ENCODE measurements at places on chromosomes 16 and 17.

DNA sequence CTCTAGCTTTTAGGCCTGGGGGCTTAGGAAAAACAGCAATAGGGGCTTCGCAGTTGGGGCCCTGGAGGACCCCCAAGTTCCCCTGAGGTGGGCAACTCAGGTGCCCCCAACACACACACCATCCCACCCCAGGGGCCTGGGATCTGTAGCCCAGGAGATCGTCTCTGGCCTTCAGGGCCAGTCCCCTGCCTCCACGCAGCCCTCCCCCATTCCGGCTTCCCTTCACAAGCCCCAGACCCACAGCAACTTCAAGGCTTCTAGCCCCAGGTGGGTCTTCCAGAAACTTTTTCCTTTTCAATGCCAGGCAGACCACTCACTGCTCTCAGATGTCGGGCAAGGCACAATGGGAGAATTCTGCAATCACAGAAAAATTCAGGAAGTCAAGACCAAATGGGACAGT, 79.4 kb downstream of the C16orf78 start:
- DNase-seq, result no peak

DNA sequence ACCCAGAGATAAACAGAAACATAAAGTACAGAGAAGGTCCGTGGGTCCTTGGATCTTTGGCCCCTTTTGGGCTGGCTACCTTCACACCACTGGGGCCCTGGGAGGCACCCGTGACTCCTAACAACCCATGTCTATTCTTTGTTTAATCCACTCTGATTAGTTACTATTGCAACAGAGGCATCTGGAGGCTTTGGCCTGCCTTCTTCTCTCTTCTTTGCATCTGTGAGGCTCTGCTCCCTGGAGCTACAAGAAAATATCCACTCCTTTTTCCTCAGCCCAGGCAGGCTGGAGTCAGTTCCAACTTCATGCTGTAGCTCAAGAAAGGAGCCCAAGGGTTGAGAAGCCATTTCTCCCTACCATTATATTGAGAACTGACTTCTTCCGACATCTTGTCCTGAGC, 9.5 kb upstream of the CMIP start:
- no peak for DNase-seq

DNA sequence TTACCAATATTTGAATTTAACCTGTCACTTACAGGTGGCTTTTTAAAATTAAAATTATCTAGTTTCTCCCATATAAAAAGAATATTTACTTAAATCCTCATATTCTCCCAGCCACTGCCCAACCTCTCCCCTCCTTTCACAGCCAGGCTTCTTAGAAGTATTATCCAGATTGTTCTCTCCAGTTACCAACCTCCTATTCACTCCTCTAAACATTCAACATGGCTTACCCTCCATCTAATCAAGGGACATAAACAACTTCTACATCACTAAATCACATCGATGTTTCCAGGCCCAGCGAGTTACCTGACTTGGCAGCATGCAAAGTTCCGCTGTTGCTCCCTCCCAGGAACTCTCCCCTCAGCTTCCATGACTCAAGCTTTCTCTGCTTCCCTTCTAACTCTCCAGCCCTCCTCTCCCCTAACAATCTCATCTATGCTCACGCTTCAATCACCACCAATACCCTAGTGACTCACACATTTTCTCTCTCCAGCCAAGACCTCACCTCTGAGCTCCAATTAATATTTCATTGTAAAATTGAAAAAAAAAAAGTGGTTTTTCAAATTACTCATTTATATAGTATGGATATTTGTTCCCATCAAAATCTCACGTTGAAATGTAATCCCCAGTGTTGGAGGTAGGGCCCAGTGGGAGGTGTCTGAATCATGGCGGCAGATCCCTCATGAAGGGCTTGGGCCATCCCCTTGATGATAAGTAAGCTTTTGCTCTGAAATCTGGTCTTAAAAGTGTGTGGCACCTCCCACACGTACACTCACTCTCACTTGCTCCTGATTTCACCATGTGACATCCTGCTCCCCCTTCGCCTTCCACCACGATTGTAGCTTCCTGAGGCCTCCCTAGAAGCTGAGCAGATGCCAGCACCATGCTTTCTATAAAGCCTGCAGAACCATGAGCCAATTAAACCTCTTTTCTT, 88.5 kb downstream of the HELZ start:
- DNase-seq, result peak; percentile 71

GRCh38 chr17:7060165-7060891, 16.4 kb upstream of the SLC16A11 start:
- peak; percentile 86 for DNase-seq

GRCh38 chr17:49362723-49363117, 670 bp upstream of the ZNF652 start:
- DNase-seq, result no peak

GRCh38 chr17:76262732-76263344, 2.3 kb upstream of the UBALD2 start:
- no peak for DNase-seq

DNA sequence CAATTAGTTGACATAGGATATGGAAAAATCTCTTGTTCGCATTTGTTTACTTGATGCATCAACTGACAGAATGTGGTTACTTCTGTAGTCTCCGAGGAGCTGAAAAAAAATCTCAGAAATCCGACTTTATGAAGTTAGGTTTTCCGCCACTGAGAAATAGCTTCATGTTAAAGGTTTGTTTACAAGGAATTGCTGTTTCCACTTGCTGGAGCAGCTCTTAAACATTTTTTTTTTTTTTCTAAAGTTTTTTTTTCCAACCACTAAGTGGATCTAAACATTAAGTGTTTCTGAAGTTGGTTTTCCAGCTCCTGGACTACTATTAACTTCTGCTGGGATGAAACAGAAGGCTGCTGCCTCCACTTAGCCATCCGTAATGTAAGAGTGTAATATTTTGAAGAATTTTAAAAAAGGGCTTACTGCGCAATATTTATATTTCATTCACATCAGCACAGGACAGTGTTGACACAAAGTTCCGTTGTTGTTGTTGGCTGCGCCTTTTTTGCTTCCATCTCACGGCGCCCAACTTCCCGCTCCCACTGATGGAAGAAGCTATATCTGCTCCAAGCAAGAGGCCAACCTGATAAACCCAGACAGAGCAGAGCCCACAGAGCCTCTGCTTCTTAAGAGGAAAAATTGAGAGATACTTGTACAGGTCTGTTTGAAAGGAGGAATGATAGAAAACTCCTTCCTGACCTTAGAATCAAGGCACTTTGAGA, 167.7 kb upstream of the KCNJ16 start:
- DNase-seq, result no peak

DNA sequence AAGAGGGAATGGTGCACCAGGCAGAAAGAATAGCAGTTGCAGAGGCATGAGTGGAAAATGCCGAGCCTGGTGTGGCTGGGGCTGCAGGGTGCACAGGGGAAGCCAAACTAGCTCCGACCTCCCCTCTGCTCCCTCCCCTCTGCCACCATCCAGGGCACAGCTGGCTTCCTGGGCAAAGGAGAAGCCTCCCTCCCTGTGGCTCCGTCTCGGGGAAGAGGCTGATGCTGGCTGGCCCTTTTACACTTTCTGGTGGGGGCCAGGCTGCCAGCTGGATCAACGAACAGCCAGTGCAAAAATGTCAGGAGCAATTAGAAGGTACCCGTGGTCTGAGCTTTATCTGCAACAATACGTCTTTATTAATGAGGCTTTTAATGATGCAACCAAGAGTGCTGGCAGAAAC, 37.1 kb upstream of the KCNJ12 start:
- no peak for DNase-seq

GRCh38 chr16:278863-279366, 1.5 kb upstream of the ARHGDIG start:
- peak; percentile 44 for DNase-seq

DNA sequence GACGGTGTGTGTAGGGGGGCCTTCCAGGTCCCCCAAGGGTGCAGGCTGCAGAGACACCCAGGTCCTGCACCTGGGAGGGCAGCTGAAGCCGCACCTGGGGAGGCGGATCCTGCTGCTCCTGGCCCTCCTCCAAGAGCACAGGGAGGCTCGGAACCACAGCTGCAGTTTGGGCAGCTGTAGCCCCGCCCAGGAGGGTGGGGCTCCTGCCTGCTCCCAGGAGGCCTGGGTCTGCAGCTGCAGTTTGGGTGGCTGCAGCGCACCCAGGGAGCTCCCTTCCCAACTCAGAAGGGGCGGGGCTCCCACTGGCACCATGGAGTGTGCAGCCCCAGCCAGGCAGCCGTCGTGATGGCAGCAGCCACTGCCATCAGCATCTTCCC, 69.4 kb upstream of the NKD1 start:
- no peak for DNase-seq

- no peak for DNase-seq
Observed at GRCh38 chr16:3706253-3707012, 10.9 kb downstream of the TRAP1 start.

- DNase-seq, result peak; percentile 32
Observed at GRCh38 chr16:67862623-67863583, 9.9 kb upstream of the EDC4 start.

DNA sequence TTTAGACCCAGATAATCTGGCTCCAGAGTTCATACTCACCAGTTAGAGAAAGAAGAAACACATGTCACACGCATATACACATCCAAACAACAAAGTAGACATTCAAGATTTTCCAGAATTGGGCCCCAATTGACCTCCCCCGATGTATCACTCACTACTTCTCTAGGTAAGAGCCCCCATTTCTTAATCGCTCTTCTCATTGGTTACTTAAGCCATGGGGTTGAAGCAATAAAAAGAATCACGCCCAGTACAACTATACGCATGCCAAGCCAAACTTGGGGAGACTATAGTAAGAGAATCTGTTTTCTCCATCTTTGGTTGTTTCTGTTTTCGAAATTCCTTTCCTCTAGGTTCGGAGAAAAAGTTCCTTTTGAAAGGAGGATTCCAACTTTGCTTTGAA, 565 bp downstream of the DDX52 start:
- peak; percentile 26 for DNase-seq

- DNase-seq, result peak; percentile 56
Observed at GRCh38 chr16:80084614-80085013, 456.2 kb upstream of the DYNLRB2 start.

- no peak for DNase-seq
Observed at GRCh38 chr16:61005952-61006351, 1030.3 kb downstream of the CDH8 start.

DNA sequence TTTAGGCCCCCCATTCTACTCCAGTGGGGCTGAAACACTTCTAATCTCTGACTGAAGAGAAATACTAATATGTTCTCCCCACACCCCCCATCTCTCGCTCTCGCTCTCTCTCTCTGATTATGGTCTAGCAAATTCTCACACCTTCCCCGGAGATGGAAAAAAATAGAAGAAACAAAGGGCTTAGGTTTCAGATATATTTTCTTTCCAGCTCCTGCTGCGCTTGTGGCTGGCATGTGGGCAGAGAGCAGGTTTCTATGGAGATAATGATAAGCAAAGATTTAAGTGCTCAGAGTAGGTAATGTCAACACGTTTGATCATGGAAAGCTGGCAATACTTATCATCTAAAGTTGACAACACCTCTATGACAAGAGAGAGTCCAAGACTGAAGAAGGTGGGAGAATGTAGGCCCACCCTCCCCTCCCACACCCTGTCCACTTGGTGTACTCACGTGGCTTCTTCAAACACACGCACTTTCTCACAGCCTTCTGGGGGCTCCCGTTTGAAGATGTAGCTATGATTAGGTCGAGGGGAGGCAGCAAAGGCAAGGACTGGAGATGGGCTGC, 8.0 kb upstream of the SLC35B1 start:
- DNase-seq, result no peak

- no peak for DNase-seq
Observed at GRCh38 chr16:70678121-70678897, 7.5 kb downstream of the MTSS2 start.

- no peak for DNase-seq
Observed at GRCh38 chr16:64133366-64133765, 988.5 kb downstream of the CDH11 start.

DNA sequence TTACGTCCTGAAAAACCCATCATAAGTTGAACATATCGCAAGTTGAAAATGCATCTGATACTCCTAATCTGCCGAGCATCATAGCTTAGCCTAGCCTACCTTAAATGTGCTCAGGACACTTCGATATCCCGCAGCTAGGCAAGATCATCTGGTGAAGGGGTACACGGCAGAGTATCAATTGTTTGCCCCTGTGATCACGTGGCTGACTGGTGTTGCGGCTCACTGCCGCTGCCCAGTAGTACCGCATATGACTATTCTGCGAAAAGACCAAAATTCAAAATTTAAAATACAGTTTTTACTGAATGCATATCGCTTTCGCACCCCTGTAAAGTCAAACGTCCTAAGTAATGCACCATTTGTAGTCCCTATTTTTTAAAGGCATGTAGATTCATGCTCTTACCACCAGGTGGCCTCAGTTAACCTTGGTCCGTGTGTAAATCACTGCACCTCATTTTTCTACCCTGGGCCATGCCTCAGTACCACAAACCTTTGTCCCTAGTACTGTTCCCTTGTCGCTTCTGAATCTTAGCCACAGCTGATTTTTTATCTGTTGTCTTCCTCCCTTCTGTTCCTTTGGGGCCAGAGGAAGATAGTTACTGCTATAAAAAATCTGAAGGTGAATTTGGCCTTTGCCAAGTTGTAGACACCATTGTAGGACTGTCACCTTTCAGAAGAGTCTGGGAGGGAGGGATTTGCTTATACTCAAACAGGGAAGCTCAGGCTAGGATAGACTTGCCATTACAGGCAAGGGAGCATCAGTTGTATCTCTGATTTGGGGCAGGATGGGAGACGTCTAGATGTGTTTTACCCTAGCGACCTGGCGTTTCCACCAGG, 34.4 kb downstream of the WWP2 start:
- peak; percentile 81 for DNase-seq

- DNase-seq, result no peak
Observed at GRCh38 chr17:45984368-45984767, 14.7 kb upstream of the STH start.

DNA sequence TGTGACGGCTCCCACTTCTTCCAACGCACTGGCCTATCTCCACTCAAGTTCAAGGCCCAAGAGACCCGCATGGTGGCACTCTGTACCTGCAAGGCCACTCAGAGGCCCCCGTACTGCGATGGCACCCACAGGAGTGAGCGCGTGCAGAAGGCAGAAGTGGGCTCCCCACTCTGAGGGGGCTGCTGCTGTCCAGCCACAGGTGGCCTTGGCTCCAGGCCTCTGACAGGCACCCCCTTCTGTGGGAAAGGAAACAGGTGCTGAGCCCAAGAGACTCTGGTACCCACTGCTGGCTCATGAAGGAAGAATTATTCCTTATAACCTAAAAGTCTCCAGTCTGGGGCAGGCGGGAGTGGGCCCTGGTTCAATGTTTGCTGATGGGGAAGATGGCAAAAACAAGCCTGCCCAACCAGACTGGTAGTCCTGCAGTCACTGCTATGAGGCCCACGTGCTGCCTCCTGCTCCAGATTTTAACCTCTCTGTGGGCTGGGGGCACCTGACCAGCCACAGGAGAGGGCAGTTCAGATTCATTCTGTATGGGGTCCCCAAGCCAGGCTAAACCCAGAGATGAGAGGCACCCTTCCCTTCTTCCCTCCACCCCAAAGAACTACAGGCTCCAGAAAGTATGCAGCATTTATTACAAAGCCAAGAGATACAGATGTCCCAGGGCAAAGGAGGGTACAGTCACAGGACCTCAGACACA, 3.3 kb downstream of the CISD3 start:
- DNase-seq, result no peak

All from lung microvascular endothelial cell (primary cell).